HS-5 (cell line): ENCODE measurements at places on chromosomes 5 and 9.

GRCh38 chr9:92146610-92147009 is 31.4 kb upstream of the SPTLC1 start:
- DNase-seq = no peak

DNA sequence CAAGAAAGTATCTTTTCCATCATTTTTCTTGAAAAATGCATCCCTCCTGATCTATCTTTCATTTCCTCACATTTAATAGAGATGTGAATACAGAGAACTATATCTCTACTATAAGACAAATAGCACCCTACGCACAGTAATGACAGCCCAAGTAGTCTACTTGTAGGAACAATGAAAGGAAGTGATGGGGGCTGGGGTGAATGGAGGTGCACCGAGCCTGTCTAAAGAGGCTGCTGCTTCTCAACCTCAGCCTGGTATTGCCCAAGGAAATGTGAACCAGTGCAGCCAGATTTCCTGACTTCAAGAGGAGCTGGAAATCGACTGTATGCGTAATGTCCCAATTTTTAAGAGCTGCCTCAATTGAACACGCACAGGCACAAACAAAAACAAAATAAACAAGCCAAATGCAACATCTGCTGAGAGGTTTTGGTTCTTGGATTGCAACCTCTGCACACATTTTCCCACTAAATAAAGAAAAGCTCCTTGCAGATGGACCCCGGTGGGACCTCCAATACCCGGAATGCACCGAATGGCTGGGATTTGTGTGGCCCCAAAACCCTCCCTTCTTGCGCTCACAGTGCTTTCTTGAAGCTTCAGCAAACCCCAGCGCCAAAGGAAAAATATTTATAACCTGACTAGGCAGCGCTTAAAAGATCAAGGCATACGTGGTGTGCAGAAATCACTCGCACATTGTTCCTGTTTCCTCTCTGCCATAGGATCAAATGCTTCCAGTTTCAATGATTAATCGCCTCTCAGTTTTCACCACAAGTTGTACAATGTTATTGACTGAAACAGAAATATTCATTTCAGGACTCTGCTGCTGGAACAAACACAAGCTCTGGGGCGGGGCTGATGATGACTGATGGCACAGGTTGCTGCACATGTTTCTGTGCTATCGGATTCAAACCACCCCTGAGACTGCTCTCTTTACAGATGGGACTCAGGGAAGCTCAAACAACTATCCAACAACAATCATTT is 68.3 kb downstream of the KCNIP1 start:
- peak; percentile 35 for DNase-seq

- DNase-seq = no peak
Measured at GRCh38 chr5:179416114-179416822, 71.0 kb upstream of the ADAMTS2 start.

- no peak for DNase-seq
Measured at GRCh38 chr9:128716581-128717254, 7.2 kb downstream of the ZDHHC12 start.

- DNase-seq = no peak
Measured at GRCh38 chr5:6393596-6394194, 15.3 kb upstream of the MED10 start.

GRCh38 chr5:72137826-72138409 is 30.6 kb downstream of the MAP1B start:
- DNase-seq = no peak

DNA sequence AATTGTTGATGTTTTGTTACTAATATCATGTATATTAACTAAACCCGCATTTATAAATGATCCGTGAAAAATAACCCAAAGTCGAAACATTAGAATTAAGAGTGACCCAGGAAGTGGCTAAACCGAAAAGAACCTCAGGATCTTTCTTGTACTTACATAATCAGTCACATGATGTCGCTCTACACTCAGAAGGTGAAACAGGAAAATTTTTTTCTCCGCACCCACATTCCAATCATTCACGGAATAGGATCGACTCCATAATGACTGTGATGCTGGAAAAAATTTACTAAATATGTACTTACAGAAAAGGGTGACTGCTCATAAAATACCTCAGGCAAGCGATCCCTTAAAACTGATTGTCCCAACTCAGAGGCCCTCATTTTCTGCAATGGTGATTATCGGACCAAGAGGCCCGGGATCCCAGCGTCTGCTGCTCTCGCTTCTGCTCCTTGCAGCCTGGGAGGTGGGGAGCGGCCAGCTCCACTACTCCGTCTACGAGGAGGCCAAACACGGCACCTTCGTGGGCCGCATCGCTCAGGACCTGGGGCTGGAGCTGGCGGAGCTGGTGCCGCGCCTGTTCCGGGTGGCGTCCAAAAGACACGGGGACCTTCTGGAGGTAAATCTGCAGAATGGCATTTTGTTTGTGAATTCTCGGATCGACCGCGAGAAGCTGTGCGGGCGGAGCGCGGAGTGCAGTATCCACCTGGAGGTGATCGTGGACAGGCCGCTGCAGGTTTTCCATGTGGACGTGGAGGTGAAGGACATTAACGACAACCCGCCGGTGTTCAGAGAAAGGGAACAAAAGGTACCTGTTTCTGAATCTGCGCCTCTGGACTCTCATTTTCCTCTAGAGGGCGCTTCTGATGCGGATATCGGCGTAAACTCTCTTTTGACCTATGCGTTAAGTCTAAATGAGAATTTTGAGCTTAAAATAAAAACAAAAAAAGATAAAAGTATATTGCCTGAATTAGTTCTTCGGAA is at the start of gene PCDHA12:
PCDHA12 (plus strand) TSS at position 224 of the 981 bp plus-strand sequence; CDS start at position 389, 165 bp downstream.
- no peak for DNase-seq

- no peak for DNase-seq
Measured at GRCh38 chr5:110588286-110588980, 138.0 kb downstream of the TMEM232 start.

GRCh38 chr5:93193431-93194347 is 387.3 kb downstream of the NR2F1-AS1 start:
- DNase-seq = no peak

DNA sequence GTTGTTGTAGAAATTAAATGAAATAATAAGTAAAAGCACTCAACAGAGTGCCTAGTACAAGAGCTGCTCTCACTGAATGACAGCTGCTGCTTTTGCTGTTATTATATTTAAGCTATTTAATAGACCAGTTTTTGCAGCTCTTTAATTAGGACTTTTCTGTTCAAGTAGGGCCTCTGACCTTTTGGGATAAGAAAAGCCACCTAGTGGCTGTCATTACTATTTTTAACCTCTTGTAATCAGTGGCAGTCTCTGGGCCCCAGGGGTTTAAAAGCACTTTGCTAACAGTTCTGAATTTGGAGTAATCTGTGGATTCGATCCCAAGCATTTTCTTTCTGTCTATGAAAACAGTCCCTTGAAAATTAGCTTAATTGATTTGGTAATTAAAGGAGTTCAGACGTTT is 121.1 kb downstream of the NUDT12 start:
- DNase-seq = no peak

DNA sequence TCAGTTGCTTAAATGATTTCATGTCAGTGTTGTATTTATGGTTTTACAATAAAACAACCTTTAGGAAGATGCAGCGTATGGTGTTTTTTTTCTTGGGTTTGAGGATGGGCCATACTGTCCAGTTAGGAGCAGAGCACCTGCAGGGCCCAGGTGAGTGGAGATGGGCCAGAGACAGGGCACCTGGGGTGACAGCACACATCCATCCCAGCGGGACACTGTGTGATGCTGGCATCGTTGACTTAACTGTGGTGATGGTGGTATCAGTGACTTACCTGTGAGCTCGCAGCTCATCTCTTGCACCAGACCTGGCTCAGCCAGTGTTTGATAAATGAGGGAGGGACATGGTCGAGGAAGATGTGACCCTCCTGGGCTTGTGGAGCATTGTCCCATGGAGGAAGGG is 21.6 kb downstream of the AMBP start:
- DNase-seq = no peak

- peak; percentile 91 for DNase-seq
Measured at GRCh38 chr5:34686762-34687268, 30.7 kb downstream of the RAI14 start.

GRCh38 chr5:99331061-99331460 is 402.3 kb upstream of the CHD1 start:
- DNase-seq = no peak

- DNase-seq = no peak
Measured at GRCh38 chr9:110745676-110746075, 77.1 kb downstream of the MUSK start.

DNA sequence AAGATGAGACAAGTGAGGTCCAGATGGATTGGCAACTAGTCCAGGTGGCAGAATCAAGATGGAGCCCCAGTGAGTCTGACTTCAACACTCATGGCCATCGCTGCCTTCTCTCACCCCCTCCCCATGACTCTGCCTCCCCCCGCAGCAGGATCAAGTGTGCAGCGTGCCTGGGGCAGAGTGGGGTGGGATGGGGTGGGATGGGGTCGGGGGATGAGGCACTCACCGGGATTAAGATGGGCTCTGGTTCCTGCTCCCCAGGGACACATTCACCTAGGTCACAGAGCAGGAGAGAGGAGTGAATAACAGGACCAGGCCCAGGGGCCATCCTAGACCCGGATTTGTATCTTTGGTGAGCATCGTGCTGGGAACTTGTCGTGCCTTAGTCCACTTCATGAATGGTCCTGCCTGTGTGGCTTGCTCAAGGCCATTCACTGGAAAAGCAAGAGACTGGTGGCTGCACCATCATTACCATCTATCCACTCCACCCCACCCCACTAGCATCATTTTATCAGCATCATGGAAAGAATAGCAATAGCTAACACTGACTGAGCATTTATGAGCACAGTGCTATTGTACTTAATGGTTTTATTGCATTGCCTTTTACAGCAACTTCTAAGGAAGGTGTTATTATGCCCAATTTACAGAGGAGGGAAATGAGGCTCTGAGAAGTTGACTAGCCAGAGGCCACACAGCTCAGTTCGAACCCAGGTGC is 8.5 kb downstream of the AMBP start:
- DNase-seq = no peak

DNA sequence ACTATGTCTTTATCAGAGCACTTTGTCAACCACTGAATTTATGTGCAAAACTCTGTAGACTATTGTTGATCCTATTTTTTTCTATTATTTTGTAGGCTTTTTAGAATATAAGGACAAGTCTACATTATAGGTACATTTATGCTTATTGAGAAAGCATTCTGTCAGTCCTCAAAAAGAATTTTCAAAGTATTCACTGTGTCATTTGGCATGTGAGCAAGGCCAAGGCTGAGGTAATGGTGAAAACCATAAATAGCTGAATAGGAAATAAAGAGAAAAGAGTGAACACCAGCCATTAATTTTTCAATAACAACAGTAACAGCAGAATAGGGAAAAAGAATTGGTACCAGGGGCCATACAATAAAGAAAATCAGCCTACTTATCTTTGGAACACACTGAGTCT is 21.0 kb downstream of the SKIC3 start:
- DNase-seq = no peak

DNA sequence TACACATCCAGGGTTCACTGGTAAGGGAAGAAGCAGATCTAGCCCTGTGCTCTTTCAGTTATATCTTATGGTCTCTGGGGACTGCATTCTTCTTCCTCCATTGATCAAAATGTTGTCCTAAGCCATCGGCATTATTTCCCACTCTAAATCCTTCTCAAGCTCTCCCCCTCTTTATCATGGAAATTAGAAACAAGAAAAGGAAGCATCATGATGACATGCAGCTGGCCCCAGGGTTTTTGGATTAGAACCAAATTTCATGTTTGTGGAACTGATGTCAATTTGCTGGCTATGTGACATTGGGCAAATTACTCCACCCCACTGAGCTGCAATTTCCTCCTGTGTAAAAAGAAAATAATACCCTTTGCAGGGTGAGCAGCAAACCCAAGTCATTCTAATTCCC is 39.5 kb downstream of the MFAP3 start:
- DNase-seq = no peak

DNA sequence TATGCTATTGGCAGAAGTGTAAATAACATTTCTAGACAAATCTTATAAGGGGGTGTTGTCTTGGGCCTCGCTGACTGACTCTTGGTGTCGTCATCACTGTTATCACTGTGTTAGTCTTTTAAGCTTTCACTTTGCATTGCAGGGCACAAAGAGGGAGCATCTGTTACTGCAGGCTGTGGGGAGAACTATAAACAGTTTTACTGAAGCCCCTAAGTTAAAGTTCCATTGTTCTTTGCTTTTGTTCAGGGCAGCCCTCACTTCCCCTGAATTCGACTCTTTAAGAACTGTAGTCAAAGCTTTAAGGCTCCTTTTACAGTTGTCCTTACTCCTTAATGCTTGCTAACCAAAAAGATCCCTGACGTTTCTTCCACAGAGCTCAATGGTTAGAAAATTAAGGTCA is 605.0 kb downstream of the RAB3C start:
- no peak for DNase-seq

DNA sequence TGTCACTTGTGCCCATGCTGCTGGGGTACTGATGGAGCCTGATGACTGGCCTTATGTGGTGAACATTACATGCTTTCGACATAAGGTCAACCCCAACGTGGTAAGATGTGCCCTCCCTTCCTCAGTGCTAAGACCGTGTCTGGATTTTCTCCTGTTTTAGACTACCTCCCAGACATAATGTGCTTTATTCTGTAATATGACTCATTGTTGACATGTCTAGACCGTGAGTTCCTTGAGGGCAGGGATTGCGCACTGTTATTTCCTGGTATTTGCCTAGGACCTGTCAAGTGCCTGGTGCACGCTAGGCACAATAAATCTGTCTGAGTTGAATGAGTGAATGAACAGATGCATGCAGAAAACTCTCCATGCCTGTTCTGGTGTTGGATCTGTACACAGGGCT is 346.0 kb downstream of the KDM4C start:
- no peak for DNase-seq

- no peak for DNase-seq
Measured at GRCh38 chr5:32102254-32102986, 71.7 kb downstream of the GOLPH3 start.

- DNase-seq = no peak
Measured at GRCh38 chr9:129309906-129310305, 131.8 kb upstream of the IER5L start.

DNA sequence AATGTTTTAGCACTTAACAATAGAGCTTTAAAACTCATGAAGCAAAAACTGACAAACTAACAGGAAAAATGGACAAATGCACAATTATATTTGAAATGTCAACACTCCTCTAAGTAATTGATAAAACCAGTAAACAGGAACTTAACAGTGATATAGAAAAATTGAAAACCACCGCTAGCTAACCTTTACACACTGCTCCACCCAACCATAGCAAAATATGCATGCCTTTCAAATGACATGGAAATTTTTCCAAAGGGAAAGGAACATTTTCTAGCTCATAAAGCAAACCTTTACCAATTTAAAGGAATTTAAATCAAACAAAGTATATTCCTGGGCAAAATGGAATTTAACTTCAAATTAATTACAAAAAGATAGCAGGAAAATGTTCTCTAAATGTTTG is 109.2 kb downstream of the ADAMTS19 start:
- DNase-seq = no peak

GRCh38 chr5:56026863-56027300 is 32.1 kb upstream of the IL6ST start:
- peak; percentile 96 for DNase-seq

GRCh38 chr9:101629636-101630035 is 34.9 kb upstream of the PPP3R2 start:
- DNase-seq = no peak

- no peak for DNase-seq
Measured at GRCh38 chr5:161660806-161661205, 24.7 kb upstream of the GABRA6 start.

- DNase-seq = no peak
Measured at GRCh38 chr9:132752877-132753592, 82.8 kb downstream of the GTF3C4 start.

- no peak for DNase-seq
Measured at GRCh38 chr5:146107901-146108300, 2.5 kb upstream of the PLAC8L1 start.

- no peak for DNase-seq
Measured at GRCh38 chr5:63674881-63675280, 287.4 kb downstream of the HTR1A start.
